ENCODE measurements at places on chromosomes 7 and 10. TPM values are rescaled to one million over a fixed set of nuclear protein-coding genes. Genes with fewer than 3 reads are reported as not detected.

ABCB1 gene
- not detected for total RNA-seq

CRTAC1 gene
- not detected for total RNA-seq

NANOS1 gene
- total RNA-seq, result 0.68 TPM

CALHM3 gene
- total RNA-seq, result not detected

CHPF2 gene
- 48.8 TPM for total RNA-seq

NUTM2A gene
- total RNA-seq, result 0.71 TPM

OR2A7 gene
- 1.6 TPM for total RNA-seq

ANKRD26 gene
- 5.5 TPM for total RNA-seq

LHFPL3 gene
- total RNA-seq, result not detected

ARHGAP12 gene
- 28.0 TPM for total RNA-seq
